ENCODE measurements at places on chromosomes 13 and 19.
A peak's percentile ranks its signal among the peaks of the same experiment; 100 is the strongest.

DNA sequence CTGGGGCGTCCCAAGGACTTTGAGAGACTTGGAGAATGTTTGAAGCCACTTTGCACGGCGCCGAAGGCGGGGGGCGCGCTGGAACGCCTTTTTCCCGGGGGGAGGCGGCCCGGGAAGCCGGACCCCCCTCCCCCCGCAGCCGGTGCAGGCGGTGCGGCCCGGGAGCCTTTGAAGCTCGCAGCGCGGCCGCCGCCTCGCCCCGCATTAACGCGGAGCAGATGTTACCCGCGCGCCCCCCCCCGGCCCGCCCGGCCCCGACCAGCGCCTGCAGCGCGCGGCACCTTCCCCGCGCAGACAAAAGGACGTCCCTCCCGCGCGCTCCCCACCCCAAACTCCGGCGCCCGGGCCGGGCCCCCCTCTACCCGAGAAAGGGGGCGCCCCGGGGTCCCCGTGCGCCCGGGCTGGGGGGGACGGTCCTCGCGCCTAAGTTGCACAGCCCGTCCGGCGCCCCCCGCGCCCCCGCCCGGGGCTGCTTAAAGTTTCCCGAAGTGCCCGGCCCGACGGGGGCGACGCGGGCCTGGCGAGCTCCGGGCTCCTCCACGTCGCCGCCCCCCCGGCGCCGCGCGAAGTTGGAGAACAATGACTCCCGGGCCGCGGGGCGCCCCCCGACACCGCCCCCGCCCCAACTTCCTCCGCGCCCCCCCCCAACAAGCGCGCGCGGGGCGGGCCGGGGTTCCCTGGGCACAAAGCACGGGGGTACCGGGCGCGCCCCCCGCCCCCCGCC, 685 bp downstream of the TCF3 start:
- DNase-seq: peak; percentile 60

- DNase-seq: no peak
Observed at GRCh38 chr19:28582796-28583195, 630.2 kb downstream of the UQCRFS1 start.

- DNase-seq: no peak
Observed at GRCh38 chr19:10881403-10882107, 10.2 kb downstream of the CARM1 start.

DNA sequence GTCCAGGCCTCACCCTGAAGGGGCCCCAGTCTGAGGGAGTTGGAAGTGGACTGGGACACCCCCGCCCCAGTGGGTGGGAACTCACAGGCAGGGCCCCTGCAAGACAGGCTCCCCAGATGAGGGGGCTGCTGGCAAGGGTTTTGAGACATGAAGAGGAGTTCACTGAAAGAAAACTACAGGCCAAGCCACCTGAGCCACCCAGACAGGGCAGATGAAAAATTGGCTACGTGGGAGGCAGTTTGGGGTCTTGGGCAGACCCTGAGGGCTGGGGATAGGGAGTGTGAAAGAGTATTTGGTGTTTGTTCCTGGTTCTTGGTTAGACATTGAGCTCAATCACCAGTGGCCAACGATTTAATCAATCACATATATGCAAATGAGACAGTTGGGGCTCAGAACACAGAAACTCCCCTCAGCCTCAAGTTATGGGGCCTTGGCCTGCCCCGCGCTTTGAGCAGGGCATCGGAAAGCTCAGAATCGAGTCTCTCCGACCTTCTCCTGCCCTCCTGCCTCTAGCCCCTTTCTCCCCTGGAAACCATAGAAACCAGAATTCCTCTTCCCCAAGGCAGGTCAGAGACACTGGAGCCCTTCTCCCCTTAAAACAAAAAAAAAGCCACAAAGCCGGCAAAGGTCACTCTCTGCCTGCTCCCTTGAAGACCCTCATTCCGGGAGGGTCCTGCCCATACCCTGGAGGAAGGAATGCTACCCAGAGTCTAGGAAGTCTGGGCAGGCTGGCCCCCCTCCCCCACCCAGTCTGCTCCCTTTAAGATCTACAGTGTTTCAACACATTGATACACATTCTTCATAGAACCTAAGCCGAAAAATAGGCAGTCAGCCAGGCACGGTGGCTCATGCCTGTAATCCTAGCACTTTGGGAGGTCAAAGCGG, 1.3 kb upstream of the ISYNA1 start:
- DNase-seq: no peak

GRCh38 chr13:99990126-99990977, 8.8 kb downstream of the ZIC2 start:
- no peak for DNase-seq

GRCh38 chr19:40174092-40174491, 17.1 kb upstream of the MAP3K10 start:
- no peak for DNase-seq

DNA sequence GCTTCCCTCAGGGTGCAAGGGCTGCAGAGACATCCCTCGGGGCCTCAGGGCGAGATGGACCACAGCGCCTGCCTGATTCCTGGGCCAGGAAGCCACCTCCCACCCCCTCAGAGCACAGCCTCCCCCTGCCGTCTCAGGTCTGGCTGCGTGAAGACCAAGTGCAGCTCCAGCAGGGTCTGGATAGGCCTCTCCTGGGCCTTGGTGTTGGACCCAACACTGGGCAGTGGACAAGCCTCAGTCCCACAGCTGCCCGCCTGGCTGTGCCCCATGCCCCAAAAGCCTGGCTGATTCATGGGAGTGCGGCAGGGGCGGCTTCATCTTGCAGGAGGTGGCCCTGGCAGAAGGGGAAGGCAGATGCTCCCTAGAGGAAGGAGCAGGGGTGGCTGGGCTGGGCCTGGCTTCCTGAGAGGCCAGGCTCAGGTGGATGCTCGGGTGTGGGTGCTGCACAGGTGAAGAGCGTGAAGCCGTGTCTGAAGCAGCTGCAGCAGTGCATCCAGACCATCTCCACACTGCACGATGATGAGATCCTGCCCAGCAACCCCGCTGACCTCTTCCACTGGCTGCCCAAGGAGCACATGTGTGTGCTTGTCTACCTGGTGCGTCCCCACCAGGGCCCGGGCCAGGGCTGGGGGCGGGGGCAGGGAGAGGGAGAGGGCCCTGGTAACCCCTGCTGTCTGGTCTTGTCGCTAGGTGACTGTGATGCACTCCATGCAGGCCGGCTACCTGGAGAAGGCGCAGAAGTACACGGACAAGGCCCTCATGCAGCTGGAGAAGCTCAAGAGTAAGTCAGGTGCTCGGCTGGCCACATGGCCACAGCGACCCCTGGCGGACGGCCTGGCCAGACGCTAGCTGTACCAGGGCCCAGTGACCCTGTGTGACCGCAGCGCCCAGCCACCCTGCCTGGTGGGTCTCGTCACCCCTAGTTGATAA, 21.7 kb downstream of the MAU2 start:
- no peak for DNase-seq

- DNase-seq: no peak
Observed at GRCh38 chr13:77222000-77222690, 104.7 kb downstream of the MYCBP2 start.

DNA sequence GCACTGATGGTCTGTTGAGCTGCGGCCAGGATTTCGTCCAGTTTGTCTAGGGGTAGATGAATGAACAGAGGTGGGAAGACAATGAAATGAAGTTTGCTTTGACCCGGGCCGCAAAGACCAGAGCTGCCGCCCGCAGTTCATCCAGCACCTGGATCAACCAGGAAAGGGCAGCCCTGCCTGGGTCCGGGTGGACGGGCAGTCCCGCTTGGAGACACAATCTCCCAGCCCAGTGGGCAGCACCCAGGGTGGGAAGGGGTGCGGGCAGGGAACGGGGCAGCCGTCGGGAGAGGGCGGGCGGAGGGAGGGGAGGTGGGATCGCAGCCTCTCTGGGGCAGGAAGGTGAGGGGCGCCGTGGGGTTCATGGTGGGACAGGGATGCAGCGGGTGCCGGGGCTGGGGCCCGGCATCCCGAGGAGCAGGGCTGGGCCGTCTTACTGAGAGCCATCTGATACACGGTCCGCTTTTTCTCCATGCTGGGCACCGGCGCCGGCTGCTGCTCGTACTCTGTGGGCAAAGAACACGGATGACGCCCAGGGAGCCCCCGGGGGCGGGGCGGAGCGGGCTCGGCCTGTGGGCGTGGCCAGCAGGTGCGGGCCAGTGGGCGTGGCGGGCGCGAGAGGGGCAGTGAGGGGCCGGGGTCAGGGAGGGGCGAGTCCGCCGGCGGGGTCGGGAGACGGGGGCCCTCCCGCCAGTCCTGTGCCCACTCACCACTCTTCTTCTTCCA, 33.1 kb downstream of the SHANK1 start:
- DNase-seq: no peak

- DNase-seq: no peak
Observed at GRCh38 chr13:40781717-40782116, 7.7 kb upstream of the SLC25A15 start.

- DNase-seq: peak; percentile 95
Observed at GRCh38 chr19:56507446-56508289, at the start of gene ZNF471. Gene ZNF471, plus strand, starts transcription at chr19:56507855. Its CDS starts 3,717 bp downstream, at chr19:56511572.

DNA sequence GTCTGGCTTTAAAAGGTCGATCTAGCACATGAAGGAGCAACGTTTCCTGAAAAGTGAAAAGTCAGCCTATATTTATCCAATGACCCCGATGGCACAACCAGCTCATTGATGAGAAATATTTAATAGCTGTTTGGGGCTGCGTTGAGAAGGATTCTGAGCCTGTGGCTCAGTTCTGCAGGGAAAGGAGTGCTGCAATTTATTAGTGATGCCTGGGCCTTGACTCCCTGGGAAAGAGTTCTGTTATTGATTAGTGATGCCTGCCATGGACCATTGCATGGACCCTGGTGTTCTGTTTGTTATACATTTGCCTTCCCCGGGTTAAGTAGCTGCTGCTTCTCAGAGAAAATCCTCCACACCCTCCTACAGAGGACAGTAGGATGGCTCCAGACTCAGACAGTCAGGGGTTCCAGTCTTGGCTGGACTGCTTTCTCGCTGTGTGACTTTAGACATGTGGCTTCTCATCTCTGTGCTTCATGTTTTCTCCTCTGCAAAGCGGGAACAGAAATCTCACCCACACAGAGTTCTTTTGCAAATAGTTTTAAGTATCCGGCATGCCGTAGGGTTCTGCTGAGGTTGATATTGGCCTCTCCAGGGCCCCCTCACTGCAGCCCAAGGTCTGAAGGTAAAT, 17.7 kb upstream of the PTPRS start:
- no peak for DNase-seq

GRCh38 chr19:51830274-51830673, 35.3 kb downstream of the FPR3 start:
- no peak for DNase-seq

- no peak for DNase-seq
Observed at GRCh38 chr13:77299587-77299986, 27.3 kb downstream of the MYCBP2 start.

DNA sequence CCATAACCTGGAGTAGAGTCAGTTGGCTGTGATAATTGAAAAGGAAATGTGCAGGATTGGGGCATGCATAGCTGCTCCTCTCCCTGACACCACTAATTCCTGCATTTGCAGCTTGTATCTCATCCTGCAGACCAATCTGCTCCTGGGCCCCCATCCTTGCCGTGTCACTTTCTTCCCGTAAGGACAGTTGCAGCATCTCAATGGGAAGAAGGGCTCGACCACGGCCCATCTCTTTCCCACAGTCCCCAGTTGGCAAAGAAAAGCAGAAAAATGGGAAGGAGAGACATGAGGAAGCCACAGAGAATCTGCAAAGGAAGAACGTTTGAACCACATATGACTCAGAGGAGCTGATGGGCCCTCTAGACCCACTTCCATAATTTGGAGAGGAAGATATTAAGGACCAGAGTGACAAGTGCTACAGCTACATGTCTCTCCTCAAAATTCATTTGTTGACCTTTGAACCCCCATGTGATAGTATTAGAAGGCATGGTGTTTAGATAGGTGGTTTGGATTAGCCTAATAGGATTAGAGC, 1.8 kb upstream of the SIGLEC12 start:
- DNase-seq: no peak

DNA sequence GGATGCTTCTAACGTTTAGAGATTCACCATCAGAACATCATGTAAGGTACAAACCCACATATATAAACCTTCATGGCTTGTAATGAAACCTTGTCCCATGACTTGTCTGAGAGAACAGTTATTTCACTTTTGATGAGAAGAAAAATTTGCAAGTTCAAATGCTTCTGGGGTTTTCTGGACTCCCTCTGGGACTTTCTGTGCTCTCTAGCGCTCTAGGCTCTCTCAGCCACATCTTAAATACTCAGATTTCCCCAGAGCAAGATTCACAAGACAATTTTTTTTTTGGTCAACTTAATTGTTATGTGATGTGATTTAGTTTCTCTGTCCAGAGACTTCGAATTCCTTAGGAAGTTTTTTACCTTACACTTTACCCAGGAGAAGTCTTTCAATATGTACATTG, 282.8 kb upstream of the EDNRB start:
- DNase-seq: no peak

DNA sequence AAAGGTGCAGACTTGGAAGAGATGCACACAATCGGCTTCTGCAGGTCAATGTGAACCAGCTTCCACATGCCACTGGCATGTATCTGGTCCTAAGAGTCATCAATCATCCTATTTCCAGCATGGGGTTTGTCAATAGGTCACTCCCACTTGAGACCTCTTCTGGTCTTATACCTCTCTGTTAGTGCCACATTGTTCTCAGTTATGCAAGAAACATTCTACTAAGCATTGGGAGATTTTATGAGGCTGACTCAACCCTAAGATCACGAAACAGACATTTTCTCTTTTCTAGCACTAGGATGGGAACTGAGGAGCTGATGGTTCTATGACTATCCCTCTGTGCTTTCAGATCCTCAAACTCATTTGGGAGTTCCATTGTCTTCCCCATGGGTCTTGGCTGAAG, 581.5 kb upstream of the KLF12 start:
- DNase-seq: no peak

- no peak for DNase-seq
Observed at GRCh38 chr13:95243207-95243606, 58.0 kb downstream of the ABCC4 start.

DNA sequence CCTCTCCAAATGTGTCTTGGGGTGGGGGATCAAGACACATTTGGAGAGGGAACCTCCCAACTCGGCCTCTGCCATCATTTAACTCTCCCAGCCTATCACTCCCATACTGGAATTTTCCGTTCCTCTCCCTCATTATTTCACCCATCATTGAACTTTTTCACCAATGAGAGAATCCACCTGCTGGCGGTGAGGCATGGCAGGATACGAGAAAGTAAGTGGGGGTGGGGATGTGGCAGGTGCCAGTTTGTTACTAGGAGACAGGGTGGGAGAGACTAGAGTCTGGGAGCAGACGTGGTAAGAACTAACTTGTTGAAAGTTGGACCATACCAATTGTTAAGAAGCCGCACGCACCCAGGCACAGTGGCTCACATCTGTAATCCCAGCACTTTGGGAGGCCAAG, 6.9 kb downstream of the GIPR start:
- DNase-seq: no peak

DNA sequence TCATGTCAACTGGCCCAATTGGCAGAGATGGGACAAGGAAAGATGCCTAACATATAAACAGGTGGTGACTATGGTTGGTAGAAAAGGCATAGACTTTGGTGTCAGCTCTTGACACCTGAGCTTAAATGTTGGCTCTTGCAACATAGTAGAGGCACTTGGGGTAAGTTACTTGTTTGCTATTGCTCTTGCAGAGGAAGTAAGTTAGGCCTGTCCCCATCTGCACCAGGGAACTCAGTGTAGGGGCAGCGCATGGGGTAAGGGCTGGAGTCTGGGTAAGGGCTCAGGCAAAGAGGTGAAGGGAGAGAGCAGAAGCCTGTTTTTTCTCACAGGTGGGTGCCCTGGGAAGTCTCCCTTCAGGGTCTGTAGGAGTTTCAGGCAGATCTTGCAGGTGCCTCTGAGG, 27.6 kb downstream of the ERICH6B start:
- DNase-seq: no peak

- peak; percentile 70 for DNase-seq
Observed at GRCh38 chr19:47094557-47095475, 18.8 kb downstream of the ZC3H4 start.
